ENCODE measurements at places on chromosomes 11 and 22.

DNA sequence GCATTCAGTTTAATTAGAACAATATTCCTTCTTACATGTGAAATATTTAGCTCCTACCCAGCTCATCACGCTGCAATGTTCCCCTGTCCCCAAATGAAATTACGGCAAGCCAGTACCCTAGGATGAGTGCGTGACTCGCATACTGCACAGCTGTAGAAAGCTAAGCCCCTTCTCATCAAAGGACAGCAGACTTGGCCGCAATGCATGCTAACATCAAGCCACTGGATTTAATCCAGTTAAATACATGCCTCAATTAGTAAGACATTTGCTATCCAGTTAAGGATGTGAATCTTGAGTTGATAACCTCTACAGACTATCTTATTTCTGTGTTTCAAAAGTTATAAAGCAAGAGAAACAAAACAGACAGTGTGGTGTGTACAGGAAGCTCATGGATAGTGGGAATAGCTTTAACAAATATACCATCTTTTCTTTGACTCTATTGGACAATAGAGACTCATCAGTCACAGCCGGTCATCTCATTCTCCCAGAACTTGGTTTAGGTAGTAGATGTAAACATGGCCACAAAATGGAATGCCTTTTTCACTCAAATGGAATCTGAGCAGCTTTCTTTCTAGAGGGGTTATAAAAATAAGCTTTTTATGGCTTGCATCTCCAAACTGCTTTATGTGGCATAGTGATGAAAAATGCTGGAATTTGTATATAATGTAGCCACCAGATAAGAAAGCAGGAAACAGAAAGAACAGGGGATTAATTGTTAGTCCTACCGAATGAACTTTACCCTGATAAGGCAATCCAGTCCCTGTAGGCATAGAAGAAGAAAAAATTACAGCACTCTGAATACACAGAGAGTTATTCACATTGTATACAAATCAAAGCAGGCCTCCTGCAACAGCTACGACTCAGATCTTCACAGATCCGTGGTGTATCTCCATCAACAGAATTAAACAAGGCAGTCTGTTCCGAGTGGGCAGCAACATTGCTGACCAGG, 224.1 kb downstream of the CADM1 start:
- DNase-seq: no peak

- DNase-seq: peak; percentile 88
Measured at GRCh38 chr11:94800414-94800813, 32.3 kb downstream of the AMOTL1 start.

- no peak for DNase-seq
Measured at GRCh38 chr22:45087802-45088201, 75.9 kb upstream of the NUP50 start.

- no peak for DNase-seq
Measured at GRCh38 chr11:34332524-34332923, 25.3 kb downstream of the ABTB2 start.

DNA sequence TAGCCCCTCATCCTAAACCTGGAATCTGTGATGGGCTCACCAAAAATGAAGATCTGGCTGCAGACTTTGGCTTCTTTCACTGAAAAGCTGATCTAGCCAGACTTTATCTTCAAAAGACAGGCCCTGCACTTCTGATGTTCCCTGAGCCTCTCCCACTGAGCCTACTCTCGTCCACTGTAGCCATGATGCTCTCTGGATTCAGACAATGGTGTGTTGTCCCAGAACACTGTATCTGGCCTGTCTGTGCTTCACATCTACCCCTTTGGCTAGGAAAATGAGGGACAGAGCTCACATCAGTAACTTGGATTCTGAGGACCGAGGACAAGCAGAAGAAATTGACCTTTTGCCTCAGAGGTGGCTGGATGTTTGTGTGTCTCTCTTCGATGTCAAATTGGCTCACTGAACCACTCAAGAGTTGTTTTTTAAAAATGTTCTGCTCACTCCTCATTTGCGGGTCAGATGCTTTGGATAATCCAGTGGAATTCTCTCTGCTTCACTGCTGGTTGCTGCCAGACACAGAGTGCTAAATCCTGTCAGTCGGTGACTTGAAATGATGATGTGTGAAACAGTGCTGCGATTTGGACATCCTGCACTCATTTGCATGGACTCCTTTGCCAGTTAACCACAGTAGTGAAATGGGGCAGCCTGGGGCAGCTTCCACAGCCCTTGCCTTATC, 67.5 kb downstream of the ARFGAP2 start:
- no peak for DNase-seq

GRCh38 chr22:27720860-27721259, 80.7 kb downstream of the MN1 start:
- no peak for DNase-seq

GRCh38 chr11:86508604-86509587, 134.2 kb downstream of the CCDC81 start:
- no peak for DNase-seq

All from lower leg skin (tissue), 4 donors.